Immature natural killer cell (primary cell): ENCODE measurements at places on chromosomes 7 and 10. TPM values are rescaled to one million over a fixed set of nuclear protein-coding genes. Genes with fewer than 3 reads are reported as not detected.

- H3K27ac ChIP-seq: no peak overlapping the region
- no peaks in the 10 kb centered on the region for H3K36me3 ChIP-seq
- no peak overlapping the region for H3K4me3 ChIP-seq
- no peaks in the 10 kb centered on the region for H3K4me1 ChIP-seq
- H3K27me3 ChIP-seq: peaks cover 2% of the 10 kb centered on the region
- DNase-seq: no peak
Measured at GRCh38 chr10:76408646-76409045, 977.2 kb downstream of the LRMDA start.

GRCh38 chr7:127736511-127736910 is 84.5 kb downstream of the SND1 start:
- peaks cover 16% of the 10 kb centered on the region for H3K36me3 ChIP-seq
- peaks cover 2% of the 10 kb centered on the region for H3K27me3 ChIP-seq
- H3K27ac ChIP-seq: no peak overlapping the region
- H3K4me3 ChIP-seq: no peak overlapping the region

GRCh38 chr10:88582411-88582805 is 710 bp downstream of the RNLS start:
- H3K36me3 ChIP-seq: peaks cover 3% of the 10 kb centered on the region
- peaks cover 15% of the 10 kb centered on the region for H3K4me1 ChIP-seq
- no peaks in the 10 kb centered on the region for H3K27me3 ChIP-seq
- peak overlapping the region; percentile 92 for H3K27ac ChIP-seq

DNA sequence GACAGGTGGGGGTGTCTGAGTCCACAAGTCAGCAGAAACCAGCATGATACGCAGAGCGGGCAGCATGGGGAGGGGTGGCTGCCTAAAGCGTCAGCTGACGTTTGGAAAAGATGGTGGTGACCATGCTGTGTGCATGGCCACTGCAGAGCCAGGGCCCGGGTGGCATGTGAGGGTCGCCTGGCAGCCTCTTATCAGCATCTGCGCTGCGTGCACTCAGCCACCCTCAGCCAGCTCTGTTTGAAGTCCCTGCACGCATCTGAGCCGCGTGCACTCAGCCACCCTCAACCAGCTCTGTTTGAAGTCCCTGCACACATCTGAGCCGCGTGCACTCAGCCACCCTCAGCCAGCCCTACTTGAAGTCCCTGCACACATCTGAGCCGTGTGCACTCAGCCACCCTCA is 61.5 kb downstream of the WDR37 start:
- no peaks in the 10 kb centered on the region for H3K27me3 ChIP-seq
- H3K36me3 ChIP-seq: peaks cover 31% of the 10 kb centered on the region
- DNase-seq: no peak
- H3K4me3 ChIP-seq: no peak overlapping the region
- no peak overlapping the region for H3K27ac ChIP-seq
- peaks cover 63% of the 10 kb centered on the region for H3K4me1 ChIP-seq

The PLPP4 gene
- not detected for polyA plus RNA-seq

DNA sequence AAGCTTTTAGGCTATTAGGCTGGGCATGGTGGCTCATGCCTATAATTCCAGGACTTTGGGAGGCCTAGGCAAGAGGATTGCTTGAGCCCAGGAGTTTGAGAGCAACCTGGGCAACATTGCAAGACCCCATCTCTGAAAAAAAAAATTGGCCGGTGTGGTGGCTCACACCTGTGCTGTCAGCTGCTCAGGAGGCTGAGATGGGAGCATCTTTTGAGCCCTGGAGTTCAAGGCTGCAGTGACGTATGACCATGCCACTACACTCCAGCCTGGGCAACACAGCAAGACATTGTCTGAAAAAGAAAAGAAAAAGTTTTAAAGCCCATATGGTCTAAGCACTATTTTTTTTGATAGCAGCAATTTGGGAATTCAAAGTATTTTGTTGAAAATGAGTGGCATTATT is 15.8 kb upstream of the SEC61A2 start:
- H3K4me1 ChIP-seq: peaks cover 21% of the 10 kb centered on the region
- H3K4me3 ChIP-seq: no peak overlapping the region
- peaks cover 10% of the 10 kb centered on the region for H3K36me3 ChIP-seq
- H3K27ac ChIP-seq: no peak overlapping the region

DNA sequence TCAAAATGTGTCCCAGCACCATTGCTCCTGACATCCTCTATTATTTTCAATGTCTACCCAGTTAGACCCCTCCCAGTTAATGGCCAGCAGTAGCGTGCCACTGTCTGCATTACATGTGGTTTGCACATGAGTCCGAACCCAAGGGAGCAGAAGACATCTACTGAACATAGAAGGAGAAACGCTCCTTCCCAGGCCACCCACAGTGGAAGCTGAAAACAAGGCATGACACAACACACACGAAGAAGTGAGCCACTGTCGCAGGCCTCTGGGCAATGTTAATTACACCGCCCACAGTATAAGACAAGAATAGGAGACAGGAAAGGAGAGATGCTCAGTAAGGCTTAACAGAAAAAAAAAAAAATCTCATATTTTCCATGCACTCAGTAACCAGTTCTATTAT is 50.5 kb downstream of the MKX start:
- H3K27ac ChIP-seq: no peak overlapping the region
- DNase-seq: no peak
- no peak overlapping the region for H3K4me3 ChIP-seq
- no peaks in the 10 kb centered on the region for H3K4me1 ChIP-seq
- H3K27me3 ChIP-seq: peaks cover 8% of the 10 kb centered on the region

The CLCN1 gene
- 0.07 TPM for polyA plus RNA-seq

The TAS2R41 gene
- polyA plus RNA-seq: not detected

- H3K4me1 ChIP-seq: no peaks in the 10 kb centered on the region
- no peak overlapping the region for H3K27ac ChIP-seq
- H3K27me3 ChIP-seq: no peaks in the 10 kb centered on the region
- no peak for DNase-seq
- no peak overlapping the region for H3K4me3 ChIP-seq
Measured at GRCh38 chr7:89517815-89518214, 636.5 kb upstream of the STEAP1 start.

The CCNJ gene
- polyA plus RNA-seq: not detected

GRCh38 chr10:13062803-13063202 is 37.2 kb upstream of the OPTN start:
- H3K36me3 ChIP-seq: no peaks in the 10 kb centered on the region
- no peak for DNase-seq
- H3K27ac ChIP-seq: no peak overlapping the region
- peaks cover 7% of the 10 kb centered on the region for H3K4me1 ChIP-seq
- no peak overlapping the region for H3K4me3 ChIP-seq

DNA sequence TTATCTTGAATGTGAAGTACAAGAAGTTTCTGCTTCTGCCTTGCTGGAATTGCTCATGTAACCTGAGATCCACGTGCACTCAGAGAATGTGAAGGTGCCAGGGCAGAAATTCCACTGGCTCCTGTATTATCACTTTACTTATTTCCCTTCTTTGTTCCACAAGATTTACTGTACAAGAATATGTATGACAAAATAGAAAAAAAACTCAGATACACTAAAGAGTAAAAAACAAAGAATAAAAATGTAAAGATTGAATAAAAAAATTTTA is 43.0 kb downstream of the PLCE1 start:
- no peaks in the 10 kb centered on the region for H3K27me3 ChIP-seq
- H3K4me3 ChIP-seq: no peak overlapping the region
- no peak overlapping the region for H3K27ac ChIP-seq

- peak within 1 kb of the TSS; percentile 74 for H3K4me3 ChIP-seq
- no peak within 1 kb of the TSS for H3K27ac ChIP-seq
- no peaks in the 10 kb centered on the region for H3K36me3 ChIP-seq
- DNase-seq: no peak
- H3K27me3 ChIP-seq: peaks cover 35% of the 10 kb centered on the region
Measured at GRCh38 chr10:13528875-13529713, at the start of gene BEND7. Gene BEND7 (minus strand): TSS chr10:13529014. CDS start chr10:13528533, 481 bp downstream.

- H3K27me3 ChIP-seq: no peaks in the 10 kb centered on the region
- peaks cover 5% of the 10 kb centered on the region for H3K36me3 ChIP-seq
- no peak overlapping the region for H3K4me3 ChIP-seq
- no peak overlapping the region for H3K27ac ChIP-seq
- DNase-seq: no peak
- no peaks in the 10 kb centered on the region for H3K4me1 ChIP-seq
Measured at GRCh38 chr10:28201410-28202400, 101.2 kb downstream of the MPP7 start.

- H3K27me3 ChIP-seq: no peaks in the 10 kb centered on the region
- peaks cover 5% of the 10 kb centered on the region for H3K36me3 ChIP-seq
- DNase-seq: no peak
Measured at GRCh38 chr10:99929360-99929759, 80.4 kb downstream of the DNMBP start.

GRCh38 chr10:60098677-60099601 is 192.6 kb upstream of the CCDC6 start:
- H3K4me1 ChIP-seq: no peaks in the 10 kb centered on the region
- H3K4me3 ChIP-seq: no peak overlapping the region
- peaks cover 1% of the 10 kb centered on the region for H3K27me3 ChIP-seq
- DNase-seq: no peak
- no peaks in the 10 kb centered on the region for H3K36me3 ChIP-seq

DNA sequence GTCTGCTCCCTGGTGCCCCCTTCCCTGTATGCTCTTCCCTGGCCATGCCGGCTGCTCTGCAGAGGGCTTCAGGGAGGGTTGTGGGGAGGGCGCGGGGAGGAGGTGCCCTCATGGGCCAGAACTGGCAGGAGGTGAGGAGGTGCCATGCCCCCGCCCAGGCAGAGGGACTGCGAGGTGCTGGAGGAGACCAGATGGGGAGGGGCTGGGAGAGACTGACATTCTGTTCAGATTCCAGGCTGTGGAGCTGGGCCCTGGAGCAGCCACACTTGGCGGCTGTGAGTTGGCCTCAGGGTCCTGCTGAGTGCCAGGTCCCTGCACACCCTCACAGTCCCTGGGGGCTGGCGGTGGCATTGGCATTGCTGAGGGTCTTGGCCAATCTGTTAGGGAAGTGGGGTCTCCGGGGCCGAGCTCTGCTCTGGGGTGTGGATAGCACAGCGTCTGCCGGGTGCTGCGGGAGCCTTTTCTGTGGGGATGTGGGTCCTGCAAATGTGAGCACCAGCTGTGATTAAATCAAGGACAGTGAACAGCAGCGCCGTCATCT is 25.4 kb downstream of the INPP5A start:
- H3K4me3 ChIP-seq: no peak overlapping the region
- no peak overlapping the region for H3K27ac ChIP-seq
- peaks cover 43% of the 10 kb centered on the region for H3K4me1 ChIP-seq
- peaks cover 17% of the 10 kb centered on the region for H3K27me3 ChIP-seq

DNA sequence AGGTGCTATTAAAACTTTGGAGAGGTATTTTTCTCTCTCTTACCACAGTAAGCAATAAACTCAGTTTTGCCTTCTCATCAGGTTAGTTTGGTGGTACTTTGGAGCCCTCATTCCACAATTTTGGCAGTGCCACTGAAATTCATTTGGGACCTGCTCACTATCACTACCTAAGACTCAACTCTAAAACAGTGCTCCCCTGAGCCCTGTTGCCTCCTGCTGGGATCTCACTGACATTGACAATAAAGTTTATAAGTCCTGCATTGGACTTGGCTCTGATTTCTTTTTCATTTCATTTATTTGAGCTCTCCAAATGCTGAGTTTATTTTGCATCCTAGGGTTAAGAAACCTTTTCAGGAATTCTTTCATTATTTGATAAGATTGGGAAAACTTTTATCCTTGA is 130.8 kb upstream of the HPS1 start:
- no peaks in the 10 kb centered on the region for H3K4me1 ChIP-seq
- peaks cover 2% of the 10 kb centered on the region for H3K27me3 ChIP-seq
- no peak for DNase-seq
- H3K36me3 ChIP-seq: no peaks in the 10 kb centered on the region
- H3K27ac ChIP-seq: no peak overlapping the region
- no peak overlapping the region for H3K4me3 ChIP-seq

DNA sequence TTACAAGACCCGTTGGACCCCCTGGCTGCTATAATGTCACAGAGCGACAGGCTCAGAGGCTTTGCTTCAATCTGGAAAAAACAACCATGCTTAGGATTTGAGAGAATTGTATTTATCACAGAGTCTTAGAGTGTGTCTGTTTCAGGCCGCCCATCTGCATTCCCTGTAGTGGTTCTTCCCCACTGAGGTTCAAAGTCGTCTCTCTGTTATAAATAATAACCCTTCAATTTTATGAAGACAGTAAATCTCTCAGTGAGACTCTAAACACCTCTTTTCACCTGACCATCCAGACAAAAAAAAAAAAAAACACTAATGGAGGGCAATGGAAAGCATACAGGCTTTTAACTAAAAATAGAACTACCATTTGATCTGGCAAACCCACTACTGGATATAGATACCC is 565.4 kb upstream of the AUTS2 start:
- H3K4me3 ChIP-seq: no peak overlapping the region
- no peak for DNase-seq
- no peaks in the 10 kb centered on the region for H3K27me3 ChIP-seq
